ENCODE measurements at places on chromosomes 5 and 9.
A peak's percentile ranks its signal among the peaks of the same experiment; 100 is the strongest.

- no peak for DNase-seq
- peaks cover 8% of the 10 kb centered on the region for H3K36me3 ChIP-seq
- H3K27ac ChIP-seq = no peak overlapping the region
- peaks cover 5% of the 10 kb centered on the region for H3K4me1 ChIP-seq
- H3K27me3 ChIP-seq = peaks cover 3% of the 10 kb centered on the region
- H3K4me3 ChIP-seq = no peak overlapping the region
Measured at GRCh38 chr5:72245546-72245945, 74.5 kb downstream of the MRPS27 start.

- H3K27me3 ChIP-seq = no peaks in the 10 kb centered on the region
- DNase-seq = no peak
- H3K36me3 ChIP-seq = peaks cover 83% of the 10 kb centered on the region
- H3K4me3 ChIP-seq = peak overlapping the region; percentile 70
- peaks cover 68% of the 10 kb centered on the region for H3K4me1 ChIP-seq
Measured at GRCh38 chr9:71685988-71686387, 82.3 kb downstream of the CEMIP2 start.

GRCh38 chr9:94222870-94223269 lies 36.2 kb upstream of the ZNF169 start:
- DNase-seq = no peak
- H3K36me3 ChIP-seq = no peaks in the 10 kb centered on the region
- no peak overlapping the region for H3K4me3 ChIP-seq
- peaks cover 39% of the 10 kb centered on the region for H3K27me3 ChIP-seq
- no peaks in the 10 kb centered on the region for H3K4me1 ChIP-seq
- no peak overlapping the region for H3K27ac ChIP-seq

DNA sequence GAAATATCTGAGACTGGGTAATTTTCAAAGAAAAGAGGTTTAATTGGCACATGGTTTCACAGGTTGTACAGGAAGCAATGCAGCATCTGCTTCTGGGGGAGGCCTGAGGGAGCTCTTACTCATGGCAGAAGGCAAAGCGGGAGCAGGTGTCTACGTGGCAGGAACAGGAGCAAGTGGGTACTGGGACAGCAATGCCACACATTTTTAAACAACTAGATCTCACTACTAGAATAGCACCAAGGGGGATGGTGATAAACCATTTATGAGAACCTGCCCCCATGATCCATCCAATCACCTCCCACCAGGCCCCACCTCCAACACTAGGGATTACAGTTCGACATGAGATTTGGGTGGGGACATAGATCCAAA lies 47.6 kb upstream of the HOMER1 start:
- H3K27me3 ChIP-seq = no peaks in the 10 kb centered on the region
- peaks cover 14% of the 10 kb centered on the region for H3K36me3 ChIP-seq
- no peak overlapping the region for H3K4me3 ChIP-seq
- H3K4me1 ChIP-seq = peaks cover 37% of the 10 kb centered on the region
- H3K27ac ChIP-seq = peak overlapping the region; percentile 86

DNA sequence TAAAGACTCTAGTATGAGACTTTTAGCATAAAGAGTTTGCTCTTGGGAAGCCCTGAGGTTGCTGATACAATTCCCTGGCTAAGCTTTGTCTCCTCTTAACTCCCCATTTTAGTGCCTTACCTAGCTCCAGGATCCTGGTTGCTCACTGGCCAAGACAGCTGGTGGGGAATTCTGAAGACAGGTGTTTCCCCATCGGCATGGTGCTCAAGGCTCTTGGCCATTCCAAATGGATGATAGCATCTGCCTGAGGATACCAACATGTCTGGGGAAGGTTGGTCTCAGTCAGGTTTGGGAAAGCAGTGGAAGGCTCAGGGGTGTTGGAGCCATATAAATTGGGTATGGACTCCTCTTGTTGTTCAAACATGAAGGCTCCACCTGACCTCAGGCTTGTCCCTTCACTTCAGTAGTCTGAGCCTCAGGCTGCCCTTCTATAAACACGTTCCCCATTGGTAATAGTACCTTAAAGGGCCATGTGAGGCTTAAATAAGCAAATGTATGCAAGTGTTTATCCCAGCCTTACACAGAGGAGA lies 44.5 kb upstream of the CXCL14 start:
- H3K27ac ChIP-seq = no peak overlapping the region
- peaks cover 3% of the 10 kb centered on the region for H3K27me3 ChIP-seq
- no peak for DNase-seq
- no peak overlapping the region for H3K4me3 ChIP-seq
